NCI-H2029 treated with DMSO at 0.1 percent for 48 hours (cell line): ENCODE measurements at places on chromosomes 5 and 9.

GRCh38 chr9:133692364-133692985, 45.7 kb downstream of the SARDH start:
- DNase-seq, result no peak

GRCh38 chr5:134048864-134049263, 44.1 kb upstream of the VDAC1 start:
- no peak for DNase-seq

GRCh38 chr9:114176624-114177291, 21.4 kb downstream of the COL27A1 start:
- no peak for DNase-seq

DNA sequence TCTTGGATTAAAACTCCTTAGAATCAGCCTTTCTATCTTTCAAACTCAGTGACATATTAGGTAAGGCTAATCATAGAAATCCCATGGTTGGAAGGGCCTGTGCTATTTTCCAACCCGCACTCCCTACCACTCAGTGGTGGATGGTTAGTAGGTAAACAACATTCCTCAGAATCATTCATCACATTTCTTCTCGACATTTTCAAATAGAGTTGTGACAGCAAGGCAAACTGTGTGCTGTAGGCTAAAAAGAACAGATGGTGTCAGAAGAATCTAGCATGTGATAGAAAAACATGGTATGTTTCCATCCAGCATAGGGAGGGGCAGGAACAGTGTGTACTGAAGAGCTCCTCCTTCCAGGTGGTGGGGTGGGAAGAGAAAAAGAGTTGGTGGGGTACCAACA, 227.3 kb upstream of the NMUR2 start:
- DNase-seq, result no peak

- no peak for DNase-seq
These were observed 38.8 kb downstream of the RASGEF1C start for GRCh38 chr5:180170106-180170809.

DNA sequence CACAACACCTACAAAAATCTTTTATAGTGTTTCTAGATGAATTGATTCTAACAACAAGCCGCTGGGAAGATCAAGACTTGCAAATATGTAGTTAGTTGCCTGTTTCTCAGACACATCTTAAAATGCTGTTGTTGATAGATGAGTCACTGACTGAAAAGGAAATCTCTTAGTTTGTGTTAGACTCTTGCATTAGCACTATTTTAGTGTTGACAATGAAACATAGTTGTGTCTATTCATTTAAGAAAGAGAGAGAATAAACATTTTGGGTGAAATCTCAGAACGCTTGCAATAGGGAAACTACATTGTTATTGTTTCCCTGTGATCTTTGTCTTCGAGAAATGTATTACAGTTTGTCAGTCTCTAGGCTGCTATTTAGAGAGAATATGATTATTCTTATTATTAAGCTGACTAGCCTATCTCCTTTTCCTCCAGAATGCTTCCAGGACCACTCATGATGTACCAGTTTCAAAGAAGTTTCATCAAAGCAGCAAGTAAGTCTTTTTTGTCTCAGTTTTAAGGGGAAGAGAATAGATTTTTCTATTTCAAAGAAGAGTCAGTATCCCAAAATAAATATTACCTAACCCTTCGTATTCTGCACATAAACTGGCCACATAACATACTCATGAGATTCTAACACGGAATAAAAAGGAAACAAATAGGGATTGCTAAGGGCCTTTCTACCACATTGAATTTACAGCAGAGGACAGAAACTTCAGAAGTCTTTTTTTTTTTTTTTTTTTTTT, 285.6 kb downstream of the ARHGAP26 start:
- DNase-seq, result no peak

- no peak for DNase-seq
These were observed 122.7 kb upstream of the LPAR1 start for GRCh38 chr9:111161015-111161415.

- DNase-seq, result no peak
These were observed 41.6 kb downstream of the CDK5RAP2 start for GRCh38 chr9:120538339-120538738.

GRCh38 chr5:143215690-143216089, 187.8 kb downstream of the NR3C1 start:
- DNase-seq, result no peak
